Osteocyte (in vitro differentiated cells): ENCODE measurements at places on chromosomes 1 and 21.

DNA sequence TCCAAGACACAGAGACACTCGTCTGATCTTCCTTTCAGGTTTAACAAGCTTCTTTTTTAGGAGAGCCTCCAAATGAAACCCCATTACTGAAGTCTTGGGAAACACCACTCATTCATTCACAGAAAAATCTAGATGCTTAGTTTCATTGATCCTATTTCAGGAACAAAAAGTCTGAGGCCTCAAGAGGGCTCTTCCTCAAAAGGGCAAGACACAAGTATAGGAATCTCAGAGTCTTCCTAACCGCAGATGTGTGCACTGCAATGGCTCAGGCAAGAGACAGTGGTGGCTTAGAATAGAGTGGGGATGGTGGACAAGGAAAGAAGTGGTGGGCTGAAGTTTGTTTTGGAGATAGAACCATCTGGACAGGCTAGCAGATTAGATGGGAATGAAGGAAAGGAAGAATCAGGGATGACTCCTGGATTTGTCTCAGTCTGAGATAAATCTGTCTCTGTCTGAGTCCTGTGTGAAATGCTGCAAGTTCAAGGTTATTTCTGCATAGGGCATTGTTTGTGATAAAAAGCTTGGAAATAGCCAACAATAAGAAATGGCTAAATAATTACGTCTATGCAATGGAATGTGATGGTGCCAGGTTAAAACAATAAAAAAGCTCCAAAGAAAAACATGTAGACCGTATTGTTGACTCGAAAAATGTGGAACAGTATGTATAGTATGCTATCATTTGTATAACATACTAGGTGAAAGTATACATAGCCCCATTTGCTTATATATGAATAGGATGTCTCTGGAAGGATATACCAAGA, 8.9 kb upstream of the CTSE start:
- DNase-seq, result peak; percentile 1

DNA sequence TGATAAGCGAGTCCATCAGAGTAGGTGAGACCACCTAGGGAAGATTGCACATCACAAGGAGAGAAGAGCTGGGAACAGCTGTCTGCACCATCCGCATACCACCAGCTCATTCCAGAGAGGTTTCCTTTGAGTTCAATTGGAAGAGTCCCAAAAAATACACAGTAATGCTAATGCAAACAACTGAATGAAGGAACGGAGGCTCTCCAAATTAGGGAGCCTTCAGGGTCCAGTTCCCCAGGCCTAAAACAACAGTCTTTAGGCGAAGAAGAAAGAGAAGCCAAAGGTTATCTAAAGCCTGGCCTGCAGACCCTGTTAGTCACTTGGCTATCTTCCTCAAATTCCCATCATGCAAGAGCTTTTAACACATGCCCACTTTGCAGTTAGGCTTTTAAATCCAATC, 246.4 kb downstream of the PBX1 start:
- DNase-seq, result no peak

DNA sequence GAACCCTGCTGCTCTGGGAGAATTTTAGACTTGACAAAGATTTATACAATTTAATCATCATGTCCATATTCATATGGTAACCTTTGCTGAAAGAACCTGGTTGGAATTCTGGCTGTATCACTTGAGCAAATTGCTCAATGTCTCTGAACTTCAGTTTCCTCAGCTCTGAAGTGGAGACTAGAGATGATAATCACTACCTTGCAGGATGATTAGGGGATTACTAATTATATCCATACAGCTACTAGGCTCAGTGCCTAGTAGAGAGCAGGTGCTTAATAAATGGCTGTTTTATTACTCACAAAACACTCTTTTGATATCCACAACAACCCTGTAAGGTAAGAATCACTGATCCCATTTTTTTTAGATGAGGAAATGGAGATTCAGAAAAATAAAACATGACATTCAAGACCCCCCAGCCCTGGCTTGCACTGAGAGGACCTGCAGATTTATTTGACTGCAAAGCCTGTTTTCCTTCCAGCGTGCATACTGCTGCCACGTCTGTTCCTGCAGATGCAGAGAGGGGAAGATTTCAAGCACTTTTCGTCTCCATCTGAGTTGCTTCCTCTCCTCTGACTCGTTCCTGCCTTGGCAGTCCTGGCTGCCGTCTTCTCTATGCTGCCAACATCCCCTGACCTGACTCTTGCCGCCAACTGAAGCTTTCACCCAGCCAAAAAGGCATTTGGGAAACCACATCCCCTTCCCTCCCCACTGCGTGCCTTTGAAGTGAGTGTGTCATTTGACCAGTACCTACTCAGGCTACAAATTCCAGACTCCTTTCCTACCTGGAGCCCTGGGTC, 203.0 kb downstream of the PLPP3 start:
- DNase-seq, result no peak

DNA sequence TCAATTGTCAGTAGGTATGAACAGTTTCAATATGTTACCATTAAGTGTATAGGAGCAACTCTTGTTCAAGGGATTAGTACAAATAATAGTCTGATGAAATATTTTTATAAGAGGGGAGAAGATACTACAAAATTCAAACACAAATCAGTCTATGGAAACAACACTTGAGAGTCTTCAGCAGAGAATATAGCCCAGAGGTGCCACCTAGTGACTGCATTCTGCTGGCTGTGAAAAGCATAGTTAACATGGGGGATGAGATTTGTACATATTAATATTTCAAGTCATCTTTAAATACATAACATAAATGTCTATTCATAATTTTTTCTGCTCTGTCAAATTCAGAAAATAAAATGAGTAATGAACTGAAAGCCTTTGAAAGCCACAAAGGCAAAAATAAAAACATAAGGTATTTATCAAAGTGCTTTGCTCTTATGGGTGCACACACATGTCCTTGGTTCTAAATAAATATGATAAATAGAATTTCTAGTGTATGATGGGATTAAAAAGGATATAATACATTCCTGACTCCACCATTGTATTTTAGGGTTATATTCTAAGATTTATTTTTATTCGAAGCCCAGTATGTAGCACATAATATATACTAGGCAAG, 440.9 kb upstream of the ZRANB2 start:
- no peak for DNase-seq

DNA sequence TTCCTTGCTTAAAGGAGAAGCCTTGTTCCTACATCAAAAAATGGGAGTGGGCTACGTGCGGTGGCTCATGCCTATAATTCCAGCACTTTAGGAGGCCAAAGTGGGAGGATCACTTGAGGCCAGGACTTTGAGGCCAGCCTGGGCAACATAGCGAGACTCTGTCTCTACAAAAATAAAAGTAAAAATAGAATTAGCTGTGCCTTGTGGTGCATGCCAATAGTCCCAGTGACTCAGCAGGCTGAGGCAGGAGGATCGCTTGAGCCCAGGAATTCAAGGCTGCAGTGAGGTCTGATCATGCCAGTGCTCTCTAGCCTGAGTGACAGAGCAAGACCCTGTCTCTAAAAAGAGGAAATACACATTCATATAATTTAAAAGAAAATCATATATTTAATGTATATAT, 127.1 kb downstream of the C1orf21 start:
- no peak for DNase-seq

DNA sequence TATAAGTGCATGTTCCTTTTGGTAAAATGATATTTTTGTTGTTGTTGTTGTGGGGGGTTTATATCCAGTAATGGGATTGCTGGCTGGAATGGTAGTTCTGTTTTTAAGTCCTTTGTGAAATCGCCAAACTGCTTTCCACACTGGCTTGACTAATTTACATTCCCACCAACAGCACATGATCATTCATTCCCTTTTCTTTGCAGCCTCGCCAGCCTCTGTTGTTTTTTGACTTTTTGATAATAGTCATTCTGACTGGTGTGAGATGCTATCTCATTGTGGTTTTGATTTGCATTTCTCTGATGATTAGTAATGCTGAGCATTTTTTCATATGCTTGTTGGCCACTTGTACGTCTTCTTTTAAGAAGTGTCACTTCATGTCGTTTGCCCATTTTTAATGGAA, 188.5 kb upstream of the CHRM3 start:
- no peak for DNase-seq

DNA sequence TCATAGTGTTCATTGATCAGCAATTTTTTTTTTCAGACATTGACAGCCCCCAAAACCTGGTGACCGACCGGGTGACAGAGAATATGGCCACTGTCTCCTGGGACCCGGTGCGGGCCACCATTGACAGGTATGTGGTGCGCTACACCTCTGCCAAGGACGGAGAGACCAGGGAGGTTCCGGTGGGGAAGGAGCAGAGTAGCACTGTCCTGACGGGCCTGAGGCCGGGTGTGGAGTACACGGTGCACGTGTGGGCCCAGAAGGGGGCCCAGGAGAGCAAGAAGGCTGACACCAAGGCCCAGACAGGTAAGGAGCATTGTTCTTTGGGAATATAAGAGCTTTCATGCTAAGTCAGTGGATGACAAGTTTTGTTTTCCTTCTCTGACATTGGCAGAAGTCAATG, 49.3 kb downstream of the TNN start:
- DNase-seq, result no peak

DNA sequence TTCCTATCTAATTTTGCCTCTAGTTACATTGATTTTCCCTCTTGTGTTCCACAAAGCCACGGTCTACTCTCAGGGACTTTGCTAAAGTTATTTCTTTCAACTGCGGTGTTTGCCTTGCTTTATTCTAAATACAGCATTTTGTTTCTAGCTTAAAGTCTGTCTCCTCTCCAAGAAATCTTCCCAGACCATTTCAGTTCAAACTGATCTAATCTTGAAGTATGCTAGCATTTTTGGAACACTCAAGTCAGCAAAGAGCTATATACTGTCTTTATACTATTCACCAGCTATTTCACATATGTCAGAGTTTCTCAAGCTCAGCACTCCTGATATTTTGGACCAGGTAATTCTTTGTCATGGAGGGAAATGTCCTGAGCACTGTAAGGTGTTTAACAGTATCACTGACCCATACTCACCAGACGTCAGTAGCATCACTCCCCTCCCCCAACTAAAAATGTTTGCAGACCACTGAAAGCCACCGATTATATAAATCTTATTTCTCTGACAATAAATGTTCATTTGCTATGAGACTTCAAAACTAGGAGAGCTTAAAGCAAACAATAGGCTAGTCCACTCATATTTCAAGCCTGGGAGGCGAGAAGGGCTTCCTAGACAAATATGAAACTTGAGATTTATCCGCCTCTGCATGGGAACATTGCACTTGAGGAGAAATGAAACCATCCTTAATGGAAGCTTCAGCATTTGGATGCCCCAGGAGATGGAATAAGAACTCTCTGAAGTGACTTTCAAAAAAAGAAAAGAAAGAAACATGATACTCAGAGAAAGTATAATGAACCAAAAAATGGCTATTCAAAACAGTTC, 81.1 kb downstream of the KIAA0319L start:
- no peak for DNase-seq

- no peak for DNase-seq
Observed at GRCh38 chr1:158117854-158118704, 62.6 kb upstream of the CD1D start.

DNA sequence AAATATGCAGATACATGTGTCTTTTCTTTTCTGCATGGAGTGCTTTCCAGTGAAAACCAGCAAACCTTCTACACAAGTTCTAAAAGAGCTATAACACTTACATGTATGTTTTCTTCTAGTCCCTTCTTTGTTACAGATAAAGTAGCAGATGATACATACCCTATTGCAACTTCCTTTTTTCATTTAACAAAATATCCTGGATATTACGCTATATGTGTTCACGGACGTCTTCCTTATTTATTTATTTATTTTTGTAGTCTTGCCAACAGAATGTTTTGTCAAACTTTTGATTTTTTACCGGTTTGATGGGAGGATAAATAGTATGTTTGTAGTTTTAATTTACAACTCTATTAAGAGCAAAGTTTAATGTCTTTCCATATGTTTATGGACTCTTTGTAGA, 5.2 kb upstream of the GALNT2 start:
- no peak for DNase-seq

DNA sequence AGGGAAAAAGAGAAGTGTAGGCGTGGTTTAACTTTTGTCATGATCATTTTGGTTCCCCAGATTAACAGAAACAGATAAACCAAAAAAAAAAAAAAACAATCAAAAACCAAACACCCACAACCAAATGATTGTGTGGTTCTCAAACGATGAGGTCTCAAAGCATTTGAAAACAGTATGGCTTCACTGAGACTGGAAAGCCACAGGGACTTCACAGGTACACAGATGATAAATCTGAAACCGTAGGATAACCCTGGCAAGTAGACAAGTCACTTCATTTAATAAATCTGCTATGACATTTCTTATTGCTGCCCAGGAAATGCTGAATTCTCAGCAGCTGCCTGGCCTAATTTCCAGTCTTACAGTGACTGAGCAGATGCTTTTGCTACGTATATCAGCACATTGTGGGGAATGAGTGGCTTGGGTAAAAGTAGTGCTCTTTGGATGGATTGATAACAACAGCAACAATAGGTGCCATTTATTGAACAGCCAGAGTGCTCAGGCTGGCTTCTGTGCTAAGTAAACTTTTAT, 6.1 kb downstream of the ST6GALNAC3 start:
- DNase-seq, result no peak

- DNase-seq, result no peak
Observed at GRCh38 chr1:241323514-241324195, 33.4 kb downstream of the RGS7 start.

GRCh38 chr1:178232949-178233348, 139.0 kb downstream of the RASAL2 start:
- DNase-seq, result no peak
